ENCODE measurements at places on chromosomes 3 and 15.

- H3K4me3 ChIP-seq = no peak overlapping the region
- H3K36me3 ChIP-seq = no peaks in the 10 kb centered on the region
- H3K4me1 ChIP-seq = no peaks in the 10 kb centered on the region
- no peak overlapping the region for H3K27ac ChIP-seq
Measured at GRCh38 chr3:82938821-82939328, 1177.4 kb upstream of the GBE1 start.

DNA sequence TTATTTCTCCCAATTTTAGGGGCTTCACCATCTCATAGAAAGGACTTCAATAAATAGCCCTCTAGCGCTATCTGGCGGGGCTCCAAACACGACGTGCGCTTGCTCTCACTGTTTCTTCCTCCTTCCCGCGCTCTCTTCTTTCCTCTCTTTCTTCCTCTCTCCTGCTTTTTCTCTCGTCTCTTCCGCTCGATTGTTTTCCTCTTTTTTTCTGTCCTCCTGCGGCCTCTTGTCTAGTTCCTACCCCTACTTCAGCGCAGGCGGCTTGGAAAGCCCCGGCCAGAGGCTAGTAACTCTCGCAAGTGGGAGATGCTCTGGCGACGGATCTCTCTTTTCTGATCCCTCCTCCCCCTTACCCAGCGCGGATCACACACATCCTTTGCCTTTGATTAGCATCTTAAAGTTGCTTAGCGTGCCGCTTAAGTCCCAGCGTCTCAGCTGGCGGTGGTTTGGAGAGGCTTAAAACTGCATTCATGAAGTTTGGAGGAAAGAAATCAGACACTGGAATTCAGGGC is 6.2 kb upstream of the MEIS2 start:
- DNase-seq = peak; percentile 78
- H3K36me3 ChIP-seq = no peaks in the 10 kb centered on the region
- H3K4me3 ChIP-seq = peak overlapping the region; percentile 21
- H3K27ac ChIP-seq = peak overlapping the region; percentile 54

DNA sequence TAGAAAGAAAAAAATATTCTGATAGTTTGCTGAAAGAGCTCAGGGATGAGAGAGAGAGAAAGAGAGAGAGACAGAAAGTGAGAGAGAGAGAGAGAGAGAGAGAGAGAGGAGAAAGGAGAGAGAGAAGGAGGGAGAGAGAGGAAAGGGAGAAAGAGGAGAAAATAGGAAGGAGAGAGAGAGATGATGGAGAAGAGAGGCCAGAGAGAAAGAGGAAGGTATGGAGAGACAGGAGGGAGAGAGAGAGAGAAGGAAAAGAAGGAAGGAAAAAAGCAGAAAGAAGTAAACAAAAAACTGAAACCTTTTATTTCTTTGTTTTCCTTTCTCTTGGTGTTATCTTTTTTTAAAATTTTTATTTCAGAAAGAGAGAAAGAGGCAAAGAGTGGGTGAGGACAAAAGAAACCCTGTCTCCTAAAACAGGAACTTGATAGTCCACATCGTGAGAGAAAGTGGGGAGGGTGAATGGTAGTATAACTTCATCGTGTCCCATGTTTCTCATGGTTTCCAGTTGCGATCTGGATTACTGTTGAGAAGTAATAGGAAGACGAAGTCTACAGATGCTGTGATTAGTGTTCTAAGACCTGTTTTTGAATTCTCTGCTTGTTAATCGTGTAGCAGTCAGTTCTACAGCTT is 279.7 kb downstream of the LPP start:
- H3K4me1 ChIP-seq = no peaks in the 10 kb centered on the region
- H3K36me3 ChIP-seq = no peaks in the 10 kb centered on the region
- no peak overlapping the region for H3K4me3 ChIP-seq
- no peaks in the 10 kb centered on the region for H3K27me3 ChIP-seq
- no peak for DNase-seq

DNA sequence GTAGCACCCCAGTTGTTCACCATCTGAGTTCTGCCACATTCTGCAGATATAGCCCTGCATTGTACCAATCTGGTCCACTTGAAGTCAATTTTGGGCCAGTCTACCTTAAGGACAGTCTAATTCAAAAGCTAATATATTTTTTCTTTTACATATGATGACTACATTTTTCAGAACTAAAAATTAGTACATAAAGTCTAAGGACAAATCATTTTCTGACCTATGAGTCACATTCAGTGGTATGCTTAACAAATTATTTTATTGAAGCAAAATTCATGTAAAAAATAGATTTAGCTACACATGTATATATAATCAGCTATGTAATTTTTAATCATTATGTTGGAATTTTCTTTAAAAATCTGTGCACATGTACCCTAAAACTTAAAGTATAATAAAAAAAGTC is 52.1 kb upstream of the IL12A start:
- no peak for DNase-seq
- H3K4me3 ChIP-seq = no peak overlapping the region
- H3K36me3 ChIP-seq = no peaks in the 10 kb centered on the region

- H3K27me3 ChIP-seq = no peaks in the 10 kb centered on the region
- peak overlapping the region; percentile 7 for H3K27ac ChIP-seq
- peaks cover 30% of the 10 kb centered on the region for H3K4me1 ChIP-seq
- H3K36me3 ChIP-seq = no peaks in the 10 kb centered on the region
Measured at GRCh38 chr3:69770976-69771634, 31.8 kb downstream of the MITF start.

GRCh38 chr3:57354768-57355167 is 62.3 kb upstream of the ASB14 start:
- H3K4me3 ChIP-seq = no peak overlapping the region
- H3K36me3 ChIP-seq = no peaks in the 10 kb centered on the region
- no peaks in the 10 kb centered on the region for H3K27me3 ChIP-seq
- DNase-seq = no peak
- no peak overlapping the region for H3K27ac ChIP-seq
- no peaks in the 10 kb centered on the region for H3K4me1 ChIP-seq

- no peaks in the 10 kb centered on the region for H3K27me3 ChIP-seq
- no peak overlapping the region for H3K4me3 ChIP-seq
- DNase-seq = peak; percentile 66
- no peaks in the 10 kb centered on the region for H3K36me3 ChIP-seq
- H3K4me1 ChIP-seq = no peaks in the 10 kb centered on the region
Measured at GRCh38 chr15:27059610-27060202, 88.7 kb downstream of the GABRG3 start.
